CD4-positive, alpha-beta T cell treated with Interleukin-17A for 4 hours (primary cell): ENCODE measurements at places on chromosomes 3 and 15.

DNA sequence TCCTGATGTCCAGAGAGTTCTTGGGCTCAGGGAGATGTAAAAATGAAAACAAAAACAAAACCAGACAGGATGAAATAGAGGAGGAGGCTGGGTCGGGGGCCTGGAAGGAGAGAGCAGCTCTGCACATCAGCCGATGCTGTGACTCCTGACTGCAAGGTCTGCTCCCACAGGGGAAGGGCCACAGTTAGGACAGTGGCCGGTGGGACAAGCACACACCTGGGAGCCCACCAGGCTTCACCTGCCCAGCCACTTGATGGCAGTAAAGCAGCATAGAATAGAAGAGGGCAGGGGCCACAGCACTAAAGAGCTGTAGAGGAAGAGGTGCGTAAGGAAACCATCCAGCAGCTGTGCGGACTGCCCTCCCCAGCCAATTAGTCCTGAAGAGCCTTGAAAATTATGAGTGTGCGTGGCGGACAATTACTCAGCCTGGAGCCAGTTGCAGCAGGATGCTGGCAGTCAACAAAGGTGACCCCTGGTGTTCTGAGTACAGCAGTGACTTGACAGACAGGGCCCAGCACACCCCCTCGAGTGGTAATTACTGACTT lies 29.8 kb downstream of the ALS2CL start:
- DNase-seq = peak; percentile 18

DNA sequence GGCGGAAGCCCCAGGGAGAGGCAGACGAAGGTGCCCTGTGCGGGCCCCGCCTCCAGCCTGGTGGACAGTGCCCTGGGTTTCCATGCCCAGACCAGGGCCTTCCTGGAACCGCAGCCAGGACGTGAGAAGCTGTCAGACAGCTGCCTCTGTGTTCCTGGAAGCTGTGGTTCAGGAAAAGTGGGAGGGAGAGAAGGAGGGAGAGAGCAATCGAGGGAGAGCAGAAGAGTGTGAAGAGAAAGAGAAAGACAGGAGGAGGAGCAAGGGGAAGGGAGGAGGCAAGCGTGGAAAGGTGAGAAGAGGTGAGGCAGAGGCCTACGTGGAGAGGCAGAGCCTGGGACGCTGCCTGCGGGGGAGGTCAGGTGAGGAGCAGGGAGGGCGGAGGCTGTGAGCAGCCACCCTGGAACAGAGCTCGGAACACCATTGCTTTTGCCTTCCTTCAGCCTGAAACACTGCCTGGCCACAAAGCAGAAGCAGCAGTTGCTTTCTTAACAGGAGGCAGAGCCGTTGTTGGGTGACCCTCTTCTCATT lies 18.6 kb downstream of the ZDHHC19 start:
- DNase-seq = peak; percentile 27

DNA sequence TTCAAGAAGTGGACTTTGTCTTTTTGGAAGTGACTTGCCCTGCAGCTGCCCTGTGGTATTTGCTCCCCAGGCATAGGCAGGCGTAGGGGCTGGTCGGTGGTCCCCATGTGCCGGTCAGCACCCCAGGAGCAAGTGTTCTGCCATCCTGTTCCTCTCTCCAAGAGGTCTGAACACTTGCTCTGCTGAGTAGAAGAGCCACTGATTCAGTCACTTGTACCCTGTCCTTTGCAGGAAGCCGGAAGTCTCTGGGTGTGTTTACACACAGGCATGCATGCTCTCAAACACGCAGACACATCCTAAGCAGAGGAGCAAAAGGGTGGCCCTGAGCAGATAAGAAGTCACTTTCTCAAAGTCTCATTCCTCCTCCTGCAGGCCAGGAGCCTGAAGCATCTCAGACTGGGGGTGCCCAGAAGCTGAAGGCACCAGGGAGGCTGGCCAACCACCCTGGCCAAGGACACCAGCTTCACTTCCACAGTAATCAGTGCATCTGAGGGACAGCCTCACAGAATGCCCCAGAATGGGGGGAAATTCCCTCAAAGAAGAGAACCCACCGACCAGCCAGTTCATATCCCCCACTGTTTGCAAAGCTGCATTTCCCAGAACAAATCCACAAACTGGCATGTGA lies 88.7 kb upstream of the POMGNT2 start:
- DNase-seq = peak; percentile 76

DNA sequence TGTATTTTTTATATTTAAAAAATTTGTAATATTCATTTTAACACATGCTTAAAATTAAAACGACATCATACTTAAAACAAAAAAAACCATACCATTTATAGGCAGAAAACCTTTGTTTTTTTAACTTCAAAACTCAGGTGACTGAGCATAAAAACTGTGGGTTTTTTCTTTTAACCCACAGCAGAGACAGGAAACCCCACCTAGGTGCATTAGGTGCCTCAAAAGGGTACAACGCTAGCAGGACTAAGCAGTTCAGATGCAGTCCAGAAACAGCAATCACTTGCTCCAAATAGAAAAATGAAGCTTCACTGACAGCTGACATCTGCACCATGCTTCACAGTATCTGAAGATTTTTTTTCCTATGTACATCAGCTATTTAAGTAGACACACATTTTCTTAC lies 52.3 kb downstream of the GLB1 start:
- DNase-seq = peak; percentile 59

DNA sequence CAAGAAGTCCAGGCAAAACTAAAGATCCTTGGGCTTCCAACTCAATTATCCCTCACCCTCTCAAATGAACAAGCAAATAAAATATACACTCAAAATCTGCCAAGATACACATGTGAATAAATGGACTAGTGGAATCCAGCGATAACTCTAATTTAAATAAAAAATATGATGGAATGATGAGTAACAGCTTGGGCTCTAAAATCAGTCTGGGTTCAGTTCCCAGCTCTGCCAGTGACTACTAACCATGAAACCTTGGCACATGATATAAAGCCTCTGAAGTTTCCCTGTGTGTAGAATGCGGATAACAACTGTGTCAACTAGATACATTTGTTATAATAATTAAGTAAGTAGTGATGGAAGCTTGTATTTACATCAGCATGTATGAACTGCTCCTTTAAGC lies 81.3 kb downstream of the CADPS start:
- no peak for DNase-seq

- no peak for DNase-seq
These were observed 1.1 kb downstream of the GRAMD2A start for GRCh38 chr15:72196409-72197040.

- no peak for DNase-seq
These were observed 713.3 kb upstream of the EPHA6 start for GRCh38 chr3:96101006-96101560.

DNA sequence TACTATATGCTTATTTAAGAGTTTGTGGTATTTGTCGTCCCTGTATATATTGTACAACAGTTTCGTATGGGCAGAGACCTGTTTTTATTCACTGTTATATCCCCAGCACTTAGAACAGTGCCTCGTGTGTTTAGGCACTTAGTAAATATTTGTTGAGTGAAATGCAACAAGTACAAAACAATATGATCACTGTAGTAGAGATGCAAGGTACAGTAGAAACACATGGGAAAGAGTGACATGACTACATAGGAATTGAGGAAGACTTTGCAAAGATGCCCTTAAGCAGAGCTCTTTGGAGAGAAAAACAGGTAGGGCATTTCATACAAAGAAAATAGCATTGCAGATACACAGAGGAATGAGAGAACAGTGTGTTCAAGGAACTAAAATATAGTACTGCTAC lies 18.3 kb downstream of the RASA2 start:
- no peak for DNase-seq

GRCh38 chr15:97177151-97177577 lies 783.3 kb upstream of the ARRDC4 start:
- DNase-seq = no peak

- DNase-seq = peak; percentile 19
These were observed at the start of gene DZIP1L for GRCh38 chr3:138114988-138115971. DZIP1L (minus strand) TSS chr3:138115608; CDS start chr3:138103971, 11,637 bp downstream.

DNA sequence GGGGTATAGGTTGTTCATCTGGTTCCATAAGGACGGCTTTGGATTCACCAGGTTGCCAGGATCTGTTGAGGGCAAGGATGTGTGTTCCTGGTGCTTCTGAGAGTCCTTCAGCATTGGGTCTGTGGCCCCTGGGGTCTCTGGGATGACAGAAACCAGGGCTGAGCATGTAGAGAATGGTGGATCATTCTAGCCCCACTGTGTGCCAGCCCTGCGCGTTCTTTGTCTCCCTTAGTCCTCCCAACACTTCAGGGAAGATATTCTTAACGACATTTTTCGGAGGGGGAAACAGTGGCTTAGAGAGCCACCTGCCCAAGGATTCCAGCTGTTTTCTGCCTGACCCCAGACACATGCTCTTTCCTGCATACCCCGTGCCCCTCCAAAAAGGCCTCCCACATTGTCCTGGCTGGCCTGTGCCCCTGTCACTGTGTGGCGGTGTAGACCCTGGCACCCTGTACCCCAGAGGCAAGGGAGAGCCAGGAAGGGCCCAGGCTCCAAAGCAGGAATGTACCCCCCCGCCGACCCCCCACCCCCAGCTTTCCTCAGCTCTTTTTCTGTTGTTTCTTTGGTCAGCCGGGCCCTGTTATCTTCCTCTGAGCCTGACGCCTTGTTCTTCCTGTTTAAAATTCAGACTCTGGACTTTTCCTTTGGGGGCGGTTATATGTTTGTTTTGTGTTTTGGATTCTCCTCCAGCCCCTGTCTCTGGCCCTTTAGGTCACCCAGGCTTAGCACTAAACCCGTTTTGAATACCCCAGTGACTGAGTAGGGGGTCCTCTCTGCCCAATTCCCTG lies 57.8 kb upstream of the SMAD6 start:
- no peak for DNase-seq

- DNase-seq = no peak
These were observed 144.8 kb downstream of the TPRA1 start for GRCh38 chr3:127445581-127446343.

DNA sequence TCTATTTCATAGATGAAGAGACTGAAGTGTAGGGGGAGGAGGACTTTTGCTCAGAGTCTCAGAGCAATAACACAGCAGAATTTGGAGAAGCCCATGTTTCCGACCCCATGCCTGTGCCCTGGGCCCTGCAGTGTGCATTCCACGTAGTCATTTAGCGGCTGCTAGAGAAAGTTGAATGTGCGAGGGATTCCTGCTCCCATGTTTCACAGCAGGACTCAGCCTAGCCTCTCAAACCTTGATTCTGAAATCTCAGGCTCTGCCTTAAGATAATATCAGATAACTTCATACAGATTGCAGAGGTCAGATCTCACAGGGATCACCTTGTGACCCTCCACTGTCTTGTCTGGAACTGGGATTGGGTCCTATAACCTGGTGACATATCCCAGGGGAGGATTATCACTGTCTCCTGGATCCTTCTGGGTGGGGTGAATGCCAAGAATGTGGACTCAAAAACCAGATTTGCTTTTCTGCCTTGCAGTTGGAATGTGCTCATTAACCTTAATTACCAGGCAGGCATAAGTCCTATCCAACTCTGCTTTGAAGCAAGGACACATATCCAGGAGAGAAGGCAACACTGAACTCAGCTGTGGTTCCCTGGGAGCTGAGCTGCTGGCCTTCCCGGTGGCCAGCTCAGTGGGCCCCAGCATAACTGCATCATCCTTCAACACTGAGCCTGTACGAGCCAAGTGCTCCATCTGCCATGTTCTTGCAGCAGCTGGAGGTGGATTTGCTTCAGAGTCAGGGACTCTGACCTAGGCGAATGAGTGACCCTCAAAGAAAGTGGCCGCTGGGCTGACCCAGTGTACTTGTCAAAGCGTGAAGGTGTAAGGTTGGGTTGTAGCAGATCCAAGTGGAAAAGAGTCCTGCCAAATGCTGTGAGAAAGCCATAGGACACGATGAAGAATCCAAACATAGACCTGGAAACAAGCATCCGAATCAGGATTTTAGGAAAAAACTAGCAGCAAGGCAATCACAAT lies 43.0 kb downstream of the CTXND1 start:
- DNase-seq = no peak

GRCh38 chr15:40115670-40116093 lies 7.0 kb upstream of the BMF start:
- DNase-seq = peak; percentile 56

- no peak for DNase-seq
These were observed 10.6 kb upstream of the CHD2 start for GRCh38 chr15:92889390-92890107.

DNA sequence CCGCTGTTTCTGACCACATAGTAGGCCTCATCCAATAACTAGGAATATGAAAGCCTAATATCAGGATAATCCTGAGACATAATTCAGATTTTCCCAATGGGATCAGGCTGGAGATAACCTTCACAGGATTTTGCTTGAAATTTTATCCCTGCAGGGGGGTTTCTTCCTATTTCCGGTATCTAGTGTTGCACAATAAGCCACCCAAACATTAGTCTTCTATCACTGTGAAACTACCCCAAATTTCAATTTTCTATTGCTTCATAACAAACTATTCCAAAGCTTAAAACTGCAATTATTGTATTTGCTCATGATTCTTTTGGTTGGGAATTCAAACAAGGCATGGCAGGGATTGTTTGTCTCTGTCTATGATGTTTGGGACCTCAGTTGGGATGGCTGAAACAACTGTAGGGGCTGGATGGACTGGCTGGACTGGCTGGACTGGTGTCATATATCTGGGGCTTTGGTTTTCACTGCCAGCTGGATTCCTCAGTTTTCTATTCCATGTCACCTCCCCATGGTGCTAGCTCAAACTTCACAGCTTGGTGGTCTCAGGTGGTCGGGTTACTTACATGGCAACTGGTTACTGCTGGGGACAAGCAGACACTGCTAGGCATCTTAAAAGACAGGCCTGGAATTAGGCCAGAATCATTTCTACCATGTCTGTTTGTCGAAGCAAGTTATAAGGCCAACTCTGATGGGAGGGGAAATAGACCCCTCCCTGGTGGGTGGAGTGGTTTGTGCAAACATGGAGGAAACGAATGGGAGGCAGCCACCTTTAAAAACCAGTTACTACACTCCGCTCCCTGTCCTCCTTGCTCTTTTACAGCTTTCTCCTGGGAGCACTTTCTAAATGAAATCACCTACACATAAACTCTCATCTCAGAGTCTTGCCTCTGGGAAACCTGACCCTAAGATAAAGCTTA lies 88.2 kb upstream of the STT3B start:
- DNase-seq = no peak

- DNase-seq = no peak
These were observed 17.9 kb upstream of the TM4SF1 start for GRCh38 chr3:149395107-149396089.

DNA sequence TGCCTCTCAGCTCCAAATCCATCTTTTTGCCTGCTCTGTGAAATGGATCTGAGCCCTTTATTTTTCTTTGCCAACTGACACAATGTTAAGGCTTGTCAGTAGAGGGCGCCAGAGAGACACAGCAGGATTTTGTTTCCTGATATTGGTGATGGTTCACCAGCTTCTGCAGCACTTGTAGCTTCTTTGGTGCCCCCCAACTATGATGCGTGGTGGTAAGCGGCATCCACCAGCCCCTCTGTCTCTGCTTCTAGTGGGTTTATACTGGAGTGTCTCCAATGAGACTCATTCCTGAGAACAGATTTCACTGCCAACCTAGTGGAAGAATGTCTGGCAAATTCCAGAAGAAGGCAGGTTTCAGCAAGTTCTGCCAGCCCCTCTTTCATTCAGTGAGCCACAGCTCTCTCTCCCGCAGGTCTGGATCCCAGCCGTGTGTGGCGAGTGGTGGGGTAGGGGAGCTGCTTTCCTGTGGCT lies 471.9 kb upstream of the FRG2C start:
- peak; percentile 58 for DNase-seq

GRCh38 chr3:193372783-193373182 lies 5.8 kb downstream of the ATP13A5 start:
- no peak for DNase-seq
